ENCODE measurements at places on chromosomes 6 and 20.

- DNase-seq = no peak
Measured at GRCh38 chr20:35828434-35828833, 56.6 kb downstream of the PHF20 start.

- DNase-seq = no peak
Measured at GRCh38 chr6:149045404-149045803, 272.1 kb upstream of the TAB2 start.

GRCh38 chr6:111925296-111925695 is 52.0 kb upstream of the FYN start:
- no peak for DNase-seq

- DNase-seq = no peak
Measured at GRCh38 chr6:38509713-38510112, 130.0 kb downstream of the BTBD9 start.

- DNase-seq = no peak
Measured at GRCh38 chr6:128239146-128239545, 281.3 kb downstream of the PTPRK start.

DNA sequence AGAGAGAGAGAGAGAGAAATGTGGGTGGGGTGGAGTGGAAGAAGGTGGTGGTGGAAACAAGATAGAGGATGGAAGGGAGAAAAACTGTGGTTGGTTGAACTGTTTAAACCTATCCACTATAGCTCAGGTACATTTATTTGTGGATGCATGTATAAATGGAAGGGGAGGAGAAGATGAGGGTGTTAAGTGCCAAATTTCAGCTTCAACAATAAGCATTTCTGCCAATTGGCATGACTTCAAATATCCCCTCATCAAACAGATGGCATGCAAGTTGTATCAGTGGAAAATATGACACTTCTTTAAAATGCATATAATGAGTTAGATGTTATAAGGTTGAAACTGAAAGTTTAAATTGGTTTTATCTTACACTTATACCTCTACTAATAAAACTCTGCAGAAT is 216.1 kb downstream of the LMBRD1 start:
- no peak for DNase-seq

- DNase-seq = no peak
Measured at GRCh38 chr20:13632431-13632830, 6.3 kb downstream of the TASP1 start.

DNA sequence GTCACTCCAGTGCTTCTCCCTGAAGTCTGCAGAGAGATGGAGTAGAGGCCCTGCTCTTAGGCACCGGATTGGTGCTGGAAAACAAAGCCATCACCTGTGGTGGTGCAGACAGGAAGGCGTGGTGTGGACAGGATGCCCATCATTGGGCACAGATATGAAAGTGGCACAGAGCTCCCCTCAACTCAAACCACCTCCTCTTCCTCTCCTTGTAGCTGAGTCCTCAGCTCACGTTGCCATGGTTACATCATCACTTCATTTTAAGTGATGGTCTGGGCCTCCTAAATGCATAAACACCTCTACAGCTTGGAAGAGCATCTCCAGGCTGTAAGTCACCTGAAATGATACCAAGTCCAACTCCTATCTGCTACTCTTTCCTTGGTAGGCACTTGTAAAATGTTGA is 8.0 kb upstream of the RTF2 start:
- no peak for DNase-seq

DNA sequence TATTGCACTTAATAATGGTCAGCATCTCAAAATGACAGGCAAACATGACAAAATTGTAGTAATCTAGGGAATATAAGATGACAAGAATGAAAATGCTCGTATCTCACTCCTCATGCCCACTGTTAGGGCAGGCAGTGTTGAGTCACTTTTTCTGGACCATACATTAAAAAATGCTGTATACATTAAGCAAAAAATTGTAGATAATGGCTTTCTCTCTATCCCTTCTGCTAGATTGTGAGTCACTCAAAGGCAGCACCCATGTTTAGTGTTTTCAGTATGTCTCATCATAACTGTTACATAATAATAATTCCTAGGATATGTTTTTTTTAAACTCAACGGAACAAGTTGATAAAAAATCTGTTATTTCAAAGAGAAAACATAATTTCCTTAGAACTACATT is 199.3 kb downstream of the TENT5A start:
- DNase-seq = no peak

- no peak for DNase-seq
Measured at GRCh38 chr20:18527836-18528235, 20.1 kb downstream of the SEC23B start.

DNA sequence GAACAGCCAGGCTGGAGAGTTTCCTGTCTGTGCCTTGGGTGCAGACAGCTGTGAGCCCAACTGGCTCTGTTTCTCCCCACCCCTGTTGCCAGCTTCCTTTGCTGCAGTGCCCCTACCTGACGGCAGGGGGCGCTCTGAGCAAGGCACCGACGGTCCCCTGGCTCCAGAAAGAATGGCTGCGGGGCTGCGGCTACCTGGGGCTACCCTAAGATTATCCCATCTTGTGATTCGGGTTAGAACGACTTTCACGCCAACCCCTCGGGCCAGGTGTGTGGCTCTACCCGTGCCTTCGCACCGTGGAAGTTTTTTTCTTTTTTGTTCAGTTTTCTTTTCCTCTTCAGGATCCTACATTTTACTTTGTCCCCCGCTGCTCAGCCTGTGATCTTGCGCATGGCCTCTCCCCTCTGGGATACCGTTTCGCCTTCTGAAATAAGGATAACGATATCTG is 33.4 kb upstream of the AAR2 start:
- peak; percentile 71 for DNase-seq

DNA sequence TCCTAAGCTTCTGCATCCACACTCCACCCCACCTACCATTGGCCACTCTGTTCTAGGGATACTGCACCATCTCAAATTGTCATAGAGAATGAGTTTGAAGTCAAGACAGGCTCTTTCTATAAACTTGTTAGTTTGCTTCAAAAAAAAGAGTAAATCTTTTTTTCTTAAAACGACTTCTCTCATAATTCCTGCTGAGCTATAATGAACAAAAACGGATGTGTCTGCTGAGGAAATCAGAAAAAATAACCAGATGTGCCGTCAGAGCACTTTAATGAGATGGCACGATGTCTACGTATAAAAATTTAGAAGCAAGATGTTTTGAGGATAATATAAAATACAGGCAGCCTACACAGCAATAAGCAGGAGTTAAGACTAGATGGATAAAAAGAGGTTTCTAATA is 24.0 kb upstream of the DDO start:
- DNase-seq = no peak

- DNase-seq = no peak
Measured at GRCh38 chr6:155364844-155365437, 50.7 kb upstream of the TFB1M start.

DNA sequence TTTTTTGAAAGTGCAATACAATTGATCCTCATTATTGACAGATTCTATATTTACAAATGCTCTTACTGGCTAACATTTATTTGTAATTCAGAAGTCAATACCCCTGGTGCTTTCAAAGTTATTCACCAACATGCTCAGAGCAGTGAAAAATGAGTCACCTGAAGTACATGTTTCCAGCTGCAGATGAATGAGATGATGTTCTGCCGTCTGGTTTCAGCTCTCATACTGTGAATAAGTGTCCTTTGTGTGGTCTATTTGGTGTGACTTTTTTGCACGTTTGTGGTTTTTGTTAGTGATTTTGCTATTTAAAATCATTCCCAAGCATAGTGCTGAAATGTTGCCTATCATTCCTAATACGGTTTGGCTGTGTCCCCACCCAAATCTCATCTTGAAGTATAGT is 22.3 kb upstream of the EYA4 start:
- DNase-seq = no peak

DNA sequence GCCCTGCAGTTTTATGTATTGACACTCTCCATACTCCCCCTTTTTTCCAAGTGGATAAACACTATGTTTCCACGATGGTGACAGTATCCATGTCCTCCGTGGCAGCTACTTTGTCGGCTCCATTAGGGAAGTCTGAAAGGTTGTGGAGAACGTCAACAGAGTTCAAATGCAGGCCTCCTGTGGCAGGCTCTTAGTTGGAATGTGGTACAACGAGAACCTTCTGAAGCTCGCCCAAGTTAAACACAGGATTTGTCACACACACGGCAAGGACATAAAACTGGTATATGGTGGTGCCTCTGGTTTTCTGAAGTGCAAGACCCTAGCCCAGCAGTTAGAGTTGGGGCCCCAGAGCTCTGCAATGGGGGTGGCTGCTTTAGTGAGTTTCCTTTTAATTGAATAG is 187.0 kb upstream of the TAB2 start:
- no peak for DNase-seq

GRCh38 chr6:35425284-35425683 is 26.9 kb upstream of the FANCE start:
- DNase-seq = no peak

All from stimulated activated CD4-positive, alpha-beta T cell treated with anti-CD3 and anti-CD28 coated beads, Interleukin-1b, Interleukin-23, amount 100 ng/mL, for 1 hour (primary cell).